Mesendoderm (in vitro differentiated cells): ENCODE measurements at places on chromosomes 11 and 22.

- DNase-seq, result no peak
These were observed 4.6 kb downstream of the DCHS1 start for GRCh38 chr11:6650980-6651379.

DNA sequence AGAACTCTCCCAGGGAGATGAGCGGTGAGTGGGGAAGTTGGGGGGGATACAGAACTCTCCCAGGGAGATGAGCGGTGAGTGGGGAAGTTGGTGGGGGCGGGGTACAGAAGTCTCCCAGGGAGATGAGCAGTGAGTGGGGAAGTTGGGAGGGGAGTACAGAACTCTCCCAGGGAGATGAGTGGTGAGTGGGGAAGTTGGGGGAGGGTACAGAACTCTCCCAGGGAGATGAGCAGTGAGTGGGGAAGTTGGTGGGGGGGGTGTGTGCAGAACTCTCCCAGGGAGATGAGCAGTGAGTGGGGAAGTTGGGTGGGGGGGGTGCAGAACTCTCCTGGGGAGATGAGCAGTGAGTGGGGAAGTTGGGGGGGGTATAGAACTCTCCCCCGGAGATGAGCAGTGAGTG, 186.5 kb downstream of the SHANK2 start:
- no peak for DNase-seq

GRCh38 chr22:37636949-37637273, 2.6 kb upstream of the SH3BP1 start:
- no peak for DNase-seq

DNA sequence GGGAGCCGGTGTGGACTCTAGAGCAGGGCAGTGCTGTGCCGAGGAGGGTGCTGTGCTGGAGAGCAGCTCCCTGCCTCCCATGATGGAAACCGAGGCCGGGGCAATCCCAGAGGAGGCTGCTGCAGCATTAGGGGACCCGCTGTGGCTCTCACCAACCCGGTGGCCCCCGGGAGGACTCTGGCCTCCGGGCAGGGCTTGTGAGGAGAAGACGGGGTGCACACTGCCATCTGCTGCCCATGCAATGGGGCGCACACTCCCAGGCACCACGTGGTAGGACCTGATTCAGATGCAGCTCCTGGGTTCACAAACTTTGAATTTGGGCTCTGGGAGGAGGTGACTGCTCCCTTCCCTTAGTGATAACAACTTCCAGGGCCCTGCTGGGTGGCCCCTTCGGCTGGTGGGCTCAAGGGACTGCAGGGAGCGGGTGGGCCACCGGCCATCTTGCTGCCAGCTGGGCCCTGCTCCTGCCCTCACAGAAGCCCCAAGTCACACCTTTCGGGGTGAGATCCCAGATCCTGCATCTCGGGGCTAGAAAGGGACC, 93.8 kb upstream of the FGF3 start:
- no peak for DNase-seq
